Fibroblast of lung (primary cell): ENCODE measurements at places on chromosomes 6 and 20. TPM values are rescaled to one million over a fixed set of nuclear protein-coding genes. Genes with fewer than 3 reads are reported as not detected.

Gene MLIP
- not detected in 2 replicates for total RNA-seq

Gene PCK1
- under 0.01 TPM in 1 of 2 replicates, not detected in the other for total RNA-seq

Gene PTGIS
- 41.5 and 79.1 TPM in 2 replicates for total RNA-seq

Gene FAM83D
- total RNA-seq, result 15.2 and 21.3 TPM in 2 replicates

Gene JARID2
- 3.9 and 5.0 TPM in 2 replicates for total RNA-seq

Gene MYBL2
- 0.26 and 1.2 TPM in 2 replicates for total RNA-seq

Gene SLC17A3
- total RNA-seq, result not detected in 2 replicates

Gene ALDH5A1
- total RNA-seq, result 0.26 and 0.33 TPM in 2 replicates

Gene SLC22A16
- total RNA-seq, result under 0.01 TPM in 1 of 2 replicates, not detected in the other

Gene ACSS1
- total RNA-seq, result 1.3 and 3.9 TPM in 2 replicates

Gene ZBTB12
- total RNA-seq, result 9.5 and 13.2 TPM in 2 replicates

Gene ZDHHC14
- total RNA-seq, result 3.5 and 4.6 TPM in 2 replicates

Gene SNX9
- 117 and 120 TPM in 2 replicates for total RNA-seq

Gene MROH8
- total RNA-seq, result 1.2 and 1.3 TPM in 2 replicates

Gene TREM2
- total RNA-seq, result under 0.01 and 0.17 TPM in 2 replicates

Gene LMBRD1
- total RNA-seq, result 27.2 and 30.7 TPM in 2 replicates

Gene NPBWR2
- not detected in 2 replicates for total RNA-seq

Gene IPCEF1
- total RNA-seq, result 0.26 and 0.33 TPM in 2 replicates

Gene COX4I2
- total RNA-seq, result not detected in 2 replicates

Gene TSPO2
- total RNA-seq, result not detected in 2 replicates

Gene RSPH9
- total RNA-seq, result 1.5 and 1.7 TPM in 2 replicates

Gene ZNF335
- 7.2 and 10.2 TPM in 2 replicates for total RNA-seq

Gene SLC22A7
- not detected in 2 replicates for total RNA-seq

Gene OR2H1
- total RNA-seq, result not detected in 2 replicates

Gene MMP24
- under 0.01 and 0.17 TPM in 2 replicates for total RNA-seq

Gene C20orf204
- 0.26 and 0.66 TPM in 2 replicates for total RNA-seq

Gene SRSF12
- 0.33 and 0.51 TPM in 2 replicates for total RNA-seq

Gene COL9A1
- not detected in 2 replicates for total RNA-seq

Gene ID4
- 0.83 and 3.1 TPM in 2 replicates for total RNA-seq

Gene E2F1
- total RNA-seq, result 0.51 and 2.1 TPM in 2 replicates

Gene CTAGE9
- total RNA-seq, result not detected in 2 replicates

Gene CUTA
- total RNA-seq, result 105 and 127 TPM in 2 replicates

Gene NRN1
- under 0.01 TPM in 1 of 2 replicates, not detected in the other for total RNA-seq

Gene CALHM5
- total RNA-seq, result 4.1 and 4.4 TPM in 2 replicates

Gene NECAB3
- total RNA-seq, result 20.5 and 21.6 TPM in 2 replicates

Gene LAMA4
- 494 and 636 TPM in 2 replicates for total RNA-seq

Gene CASP8AP2
- total RNA-seq, result 12.8 and 13.4 TPM in 2 replicates

Gene MICB
- 6.2 and 17.2 TPM in 2 replicates for total RNA-seq

Gene PSMB8
- total RNA-seq, result 72.9 and 77.3 TPM in 2 replicates

Gene RAET1L
- not detected in 2 replicates for total RNA-seq

Gene LSM2
- total RNA-seq, result 23.1 and 24.3 TPM in 2 replicates

Gene CLPSL2
- total RNA-seq, result not detected in 2 replicates

Gene SRMS
- total RNA-seq, result not detected in 2 replicates

Gene GPR6
- total RNA-seq, result not detected in 2 replicates

Gene TREML1
- total RNA-seq, result not detected in 2 replicates

Gene RIPOR2
- total RNA-seq, result 0.51 and 3.6 TPM in 2 replicates

Gene GNAS-AS1
- 0.33 and 0.51 TPM in 2 replicates for total RNA-seq

Gene VGLL2
- not detected in 2 replicates for total RNA-seq

Gene EFHC1
- total RNA-seq, result 22.9 and 29.4 TPM in 2 replicates

Gene POM121L2
- total RNA-seq, result not detected in 2 replicates
